8988T (cell line): ENCODE measurements at places on chromosomes 3 and 15.

GRCh38 chr15:74172701-74173379, 670 bp upstream of the ISLR start:
- DNase-seq: no peak

DNA sequence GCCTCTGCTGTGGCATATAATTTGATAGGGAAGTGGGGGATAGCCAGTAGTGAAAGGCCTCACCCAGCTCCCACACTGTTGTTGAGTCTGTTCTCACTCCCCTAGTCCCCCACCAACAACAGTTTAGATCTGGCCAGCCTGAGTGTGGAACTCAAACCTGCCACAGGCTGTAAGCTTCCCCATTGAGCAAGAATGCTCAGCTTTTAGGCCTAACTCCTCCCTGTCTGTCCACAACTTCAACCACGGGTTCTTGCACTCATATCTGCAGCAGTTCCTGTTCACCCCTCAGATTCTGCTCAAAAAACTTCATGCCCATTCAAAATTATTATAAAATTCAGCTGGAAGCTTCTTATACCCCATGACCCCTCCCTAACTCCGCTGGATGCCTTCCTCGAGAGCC, 975.1 kb downstream of the NSUN3 start:
- no peak for DNase-seq

DNA sequence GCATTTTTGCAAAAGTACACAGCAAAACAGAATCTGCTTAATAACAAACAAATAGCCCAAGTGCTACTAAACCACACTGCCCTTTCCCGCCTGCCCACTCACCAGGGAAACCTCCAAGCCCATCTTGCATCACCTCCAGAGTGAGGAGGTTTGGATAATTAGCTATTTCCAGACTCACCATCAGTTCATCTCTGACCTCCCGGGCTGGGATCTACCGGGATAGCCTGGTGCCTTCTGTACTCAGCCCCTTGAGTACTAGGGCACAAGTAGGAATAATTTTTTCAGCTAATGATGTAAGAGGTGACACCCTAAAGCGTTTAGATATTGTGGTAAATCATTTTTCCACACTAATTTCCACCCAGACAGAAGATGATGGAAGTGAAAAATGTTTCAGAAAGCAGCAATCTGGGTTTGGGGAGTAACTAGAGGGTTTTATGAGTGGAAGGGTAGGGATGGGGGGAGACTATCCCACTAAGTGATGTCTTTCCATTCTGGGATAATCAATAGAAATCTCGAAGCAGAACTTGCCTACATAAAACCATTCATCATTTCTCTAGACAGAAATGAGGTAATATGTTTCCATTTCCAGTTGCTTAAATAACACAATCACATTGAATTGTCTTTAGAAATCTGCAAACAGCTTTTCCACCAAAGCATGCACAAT, 40.9 kb downstream of the TAFA4 start:
- no peak for DNase-seq

DNA sequence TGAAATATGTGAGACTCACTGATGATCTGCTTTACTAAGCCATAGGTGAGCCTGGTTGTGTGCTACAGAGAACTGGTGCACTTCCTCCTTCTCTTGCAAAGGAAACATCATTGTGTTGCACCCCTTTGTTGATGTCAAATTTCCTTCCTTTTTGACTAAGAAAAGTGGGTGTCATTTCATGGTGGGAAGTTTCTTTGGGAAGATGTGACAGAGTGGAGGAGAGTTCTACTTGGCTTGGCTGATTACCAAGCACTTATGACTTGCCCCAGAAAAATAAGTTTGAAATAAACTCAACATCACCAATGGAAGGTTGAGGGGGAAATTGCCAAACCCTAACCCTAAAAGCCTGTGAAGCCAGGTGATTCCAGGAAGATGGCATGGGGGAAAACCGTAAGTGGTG, 53.5 kb upstream of the KIF23 start:
- no peak for DNase-seq

- DNase-seq: peak; percentile 40
These were observed 559 bp upstream of the LRRN1 start for GRCh38 chr3:3798631-3799113.

- DNase-seq: no peak
These were observed 49.3 kb upstream of the KCNAB1 start for GRCh38 chr3:156071031-156071430.

- DNase-seq: no peak
These were observed 1008.8 kb downstream of the ROBO2 start for GRCh38 chr3:78048698-78049097.

DNA sequence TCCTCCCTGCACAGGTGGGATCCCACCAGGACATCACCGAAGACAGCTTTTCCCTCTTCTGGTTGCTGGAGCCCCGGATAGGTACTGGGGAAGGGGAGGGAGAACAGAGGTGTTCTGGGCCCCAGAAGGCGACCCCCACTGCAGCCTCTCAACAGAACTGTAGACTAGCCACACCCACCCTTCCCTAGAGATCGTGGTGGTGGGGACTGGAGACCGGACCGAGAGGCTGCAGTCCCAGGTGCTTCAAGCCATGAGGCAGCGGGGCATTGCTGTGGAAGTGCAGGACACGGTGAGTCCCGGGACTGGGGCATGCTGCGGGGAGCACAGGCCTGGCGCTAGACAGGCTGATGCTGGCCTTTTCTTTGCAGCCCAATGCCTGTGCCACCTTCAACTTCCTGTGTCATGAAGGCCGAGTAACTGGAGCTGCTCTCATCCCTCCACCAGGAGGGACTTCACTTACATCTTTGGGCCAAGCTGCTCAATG, 809 bp downstream of the NDUFAF3 start:
- DNase-seq: no peak

- DNase-seq: no peak
These were observed 55.6 kb downstream of the OPA1 start for GRCh38 chr3:193648542-193649076.

- no peak for DNase-seq
These were observed 156.3 kb downstream of the KBTBD8 start for GRCh38 chr3:67154429-67154828.
